ENCODE measurements at places on chromosomes 16 and 17.

DNA sequence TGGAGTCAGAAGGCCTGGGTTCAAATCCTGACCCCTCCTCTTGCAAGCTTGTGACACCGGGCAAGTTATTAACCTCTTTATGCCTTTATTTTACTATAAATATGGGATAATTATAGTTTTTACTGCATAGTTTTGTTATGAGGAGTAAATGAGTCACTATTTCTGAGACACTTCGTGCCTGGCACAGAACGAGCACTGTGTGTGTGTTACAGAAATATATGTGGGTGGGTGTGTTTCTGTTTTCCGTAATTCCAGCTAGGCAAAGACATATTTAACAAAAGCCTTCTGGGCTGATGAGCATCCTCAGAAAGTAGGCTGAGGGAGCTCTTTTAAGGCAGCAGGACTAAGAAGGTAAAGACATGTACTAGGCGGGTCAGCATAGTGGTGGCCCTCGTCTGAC lies 417.9 kb downstream of the MAF start:
- DNase-seq = no peak

GRCh38 chr16:26051063-26051462 lies 359.3 kb downstream of the HS3ST4 start:
- DNase-seq = no peak

DNA sequence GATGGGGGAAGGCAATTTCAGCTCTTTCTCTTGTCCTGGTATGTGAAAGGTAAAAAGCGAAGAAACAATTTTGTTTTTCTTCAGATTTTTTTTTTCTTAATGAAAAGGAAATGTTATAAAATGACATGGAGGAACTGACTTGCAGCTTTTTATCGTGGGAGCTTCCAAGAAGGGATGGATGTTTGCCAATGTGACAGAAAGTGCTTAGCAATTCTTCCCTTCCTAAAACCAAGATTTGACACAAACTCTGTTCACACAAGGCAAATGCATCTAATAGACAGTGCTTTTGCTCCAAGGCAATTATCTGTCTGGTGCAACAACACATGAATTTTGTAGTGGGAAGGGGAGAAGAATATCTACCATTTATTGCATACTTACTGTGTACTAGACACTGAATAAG lies 988.5 kb downstream of the CDH11 start:
- DNase-seq = no peak

DNA sequence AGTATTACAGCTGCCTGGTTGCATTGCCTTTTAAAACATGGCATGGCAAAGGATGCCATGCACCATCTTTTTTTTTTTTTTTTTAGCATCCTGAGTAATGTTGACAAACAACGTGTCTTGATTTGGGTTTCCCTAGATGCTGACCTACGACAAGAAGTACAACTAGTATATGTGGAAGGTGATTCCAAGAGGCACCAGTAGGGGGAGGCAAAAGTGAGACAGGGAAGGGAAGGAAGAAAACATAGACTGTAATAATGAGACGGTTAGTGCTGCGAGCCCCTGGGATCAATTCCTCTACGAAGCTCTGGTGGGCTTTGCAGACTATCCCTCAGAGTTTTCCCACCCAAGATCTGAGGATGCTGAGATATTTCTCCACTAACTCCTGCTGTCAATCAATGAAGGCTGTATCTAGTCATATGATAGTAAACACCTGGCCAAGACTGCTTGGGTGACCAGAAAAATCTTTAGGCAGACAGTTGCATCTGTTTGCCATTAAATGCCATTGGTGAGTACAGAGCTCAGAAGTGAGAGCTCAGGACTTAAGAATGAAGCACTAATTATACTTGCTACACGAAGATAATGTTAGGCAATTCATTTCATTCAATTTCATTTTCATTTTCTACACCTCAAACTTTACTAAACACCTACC lies 458.6 kb upstream of the GOT2 start:
- no peak for DNase-seq

- DNase-seq = no peak
Observed at GRCh38 chr16:4067262-4068001, 48.8 kb downstream of the ADCY9 start.

DNA sequence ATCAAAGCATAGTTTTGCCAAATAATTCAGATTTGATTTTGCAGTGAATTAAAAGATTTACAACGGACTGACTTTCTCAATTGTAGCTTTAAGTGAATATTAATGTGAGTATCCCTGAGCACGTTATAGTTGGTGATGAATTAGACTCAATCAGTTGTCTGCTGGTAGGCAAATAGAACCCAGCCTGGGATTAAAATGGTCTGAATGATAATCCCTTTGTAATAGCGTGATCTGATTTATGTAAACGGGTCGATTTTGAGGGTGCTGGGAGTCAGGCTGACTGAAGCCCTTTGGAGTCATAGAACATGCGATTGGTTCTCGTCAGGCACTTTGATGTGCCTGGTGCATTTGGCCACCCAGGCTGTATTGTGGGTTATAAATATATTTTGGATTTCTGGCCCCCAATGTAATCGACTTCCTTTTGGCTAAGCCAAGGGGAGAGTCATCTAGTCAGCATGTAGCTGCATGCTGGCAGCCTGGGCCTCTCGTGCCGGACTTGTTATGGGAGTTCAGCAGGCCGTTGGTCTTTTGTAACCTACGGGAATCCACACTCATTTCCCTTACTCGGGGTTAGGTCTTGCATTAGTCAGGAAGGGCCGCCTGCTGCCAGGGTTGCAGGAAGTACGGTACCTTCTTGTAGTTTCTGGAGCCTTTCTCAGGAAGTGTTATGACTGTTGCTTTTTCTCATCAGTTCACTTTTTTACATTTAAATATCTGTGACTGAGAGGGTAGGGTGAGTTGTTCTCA lies 5.4 kb downstream of the PGS1 start:
- no peak for DNase-seq

DNA sequence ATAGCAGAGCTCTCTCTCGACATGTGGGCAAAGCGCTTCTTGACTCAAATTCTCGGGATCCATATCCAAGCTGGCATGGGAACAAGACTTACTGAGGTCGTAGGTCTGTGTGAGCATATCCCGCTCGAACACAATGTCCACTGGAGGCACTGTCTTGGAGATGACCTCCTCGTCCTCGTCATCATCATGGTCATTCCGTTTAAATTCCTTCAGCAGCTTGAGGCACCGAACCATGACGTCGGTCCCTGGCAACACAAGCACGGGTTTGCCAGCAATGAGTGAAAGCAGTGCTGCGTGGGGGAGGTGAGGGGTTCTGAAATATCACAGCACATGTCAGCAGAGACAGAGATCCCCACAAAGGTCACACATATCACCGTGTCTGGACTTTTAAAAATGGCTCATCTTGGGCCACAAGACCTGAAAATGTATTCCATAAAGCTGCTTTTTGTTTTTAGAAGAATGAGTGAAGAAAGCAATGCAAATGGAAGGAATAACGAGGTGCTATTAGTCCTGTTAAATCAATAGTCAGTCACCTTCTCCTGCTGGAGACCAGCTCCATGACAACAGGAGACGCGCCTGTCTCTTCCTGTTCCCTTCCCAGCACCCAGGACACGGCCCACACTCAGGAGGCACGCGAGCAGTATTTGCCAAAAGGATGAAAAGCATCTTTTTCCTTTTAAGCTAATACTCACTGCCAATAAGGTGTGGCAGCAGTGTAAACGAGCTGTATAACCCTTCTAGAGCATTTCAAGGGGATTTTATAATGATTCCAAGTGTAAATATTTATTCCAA lies 37.9 kb downstream of the GTF3C1 start:
- DNase-seq = no peak

- DNase-seq = no peak
Observed at GRCh38 chr16:57815987-57816745, 13.9 kb upstream of the KIFC3 start.

DNA sequence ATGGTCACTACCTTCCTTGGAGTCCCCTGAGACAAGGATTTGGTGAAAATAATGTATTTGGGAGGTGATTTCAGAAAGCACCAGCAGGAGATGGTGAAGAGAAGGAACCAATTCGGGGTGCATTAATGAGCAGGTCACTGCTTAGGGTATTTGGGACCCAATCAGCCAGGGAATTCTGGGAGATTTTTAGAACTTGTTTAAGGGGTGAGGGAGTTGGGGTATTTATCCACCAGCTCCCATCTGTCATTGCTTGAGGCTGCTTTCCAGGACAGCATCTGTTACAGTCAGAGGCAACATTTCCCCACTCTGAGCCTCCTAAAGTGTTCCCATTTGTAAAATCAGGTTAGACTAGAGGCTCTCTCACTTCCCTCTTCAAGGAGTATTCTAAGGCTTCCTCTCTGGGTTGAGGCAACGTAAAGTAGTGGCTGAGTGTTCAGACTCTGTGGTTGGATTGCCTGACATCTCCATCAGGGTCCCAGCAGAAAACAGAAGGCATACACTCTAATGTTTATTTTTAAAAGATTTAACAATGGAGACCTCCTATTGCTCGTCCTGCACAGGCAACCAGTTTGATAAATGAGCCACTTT lies 60.9 kb downstream of the CLEC19A start:
- no peak for DNase-seq

DNA sequence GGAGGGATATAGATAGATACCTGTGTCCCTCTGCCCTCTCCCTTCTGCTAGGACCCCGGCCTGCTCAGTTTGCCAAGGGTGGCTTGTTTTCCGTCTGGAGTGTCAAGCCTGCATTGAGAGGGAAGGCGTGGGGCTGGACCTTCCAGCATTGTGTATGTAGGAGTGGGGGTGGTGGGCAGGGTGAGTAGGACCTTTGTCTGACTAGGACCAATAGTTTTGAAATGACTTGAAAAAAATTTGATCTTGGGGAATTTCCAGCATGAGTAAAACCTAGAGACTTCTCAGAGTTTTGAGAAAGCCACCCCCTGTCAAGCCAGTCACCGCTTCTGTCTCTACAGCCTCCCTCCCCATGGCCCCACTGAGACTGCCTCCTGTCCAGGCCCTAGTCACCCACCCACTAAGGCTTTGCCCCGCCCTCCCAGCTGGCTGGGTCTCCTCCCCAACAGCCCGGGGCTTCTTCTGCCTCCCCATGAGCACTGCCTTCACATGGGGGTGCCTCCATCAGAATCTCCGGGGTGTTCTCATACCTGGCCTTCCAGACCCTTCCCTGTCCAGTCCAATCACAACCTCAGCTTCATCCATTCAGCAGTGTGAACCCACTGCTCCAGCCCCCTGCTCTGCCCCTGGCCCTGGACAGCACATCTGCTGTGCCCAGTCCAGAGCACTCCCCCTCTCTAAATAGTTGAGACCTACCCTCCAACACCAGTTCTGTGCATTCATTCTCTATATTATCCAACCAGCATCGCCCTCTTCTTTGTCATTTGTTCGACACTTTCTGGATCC lies 207.0 kb downstream of the MSI2 start:
- no peak for DNase-seq

GRCh38 chr17:69250641-69251040 lies 22.0 kb upstream of the ABCA10 start:
- no peak for DNase-seq

DNA sequence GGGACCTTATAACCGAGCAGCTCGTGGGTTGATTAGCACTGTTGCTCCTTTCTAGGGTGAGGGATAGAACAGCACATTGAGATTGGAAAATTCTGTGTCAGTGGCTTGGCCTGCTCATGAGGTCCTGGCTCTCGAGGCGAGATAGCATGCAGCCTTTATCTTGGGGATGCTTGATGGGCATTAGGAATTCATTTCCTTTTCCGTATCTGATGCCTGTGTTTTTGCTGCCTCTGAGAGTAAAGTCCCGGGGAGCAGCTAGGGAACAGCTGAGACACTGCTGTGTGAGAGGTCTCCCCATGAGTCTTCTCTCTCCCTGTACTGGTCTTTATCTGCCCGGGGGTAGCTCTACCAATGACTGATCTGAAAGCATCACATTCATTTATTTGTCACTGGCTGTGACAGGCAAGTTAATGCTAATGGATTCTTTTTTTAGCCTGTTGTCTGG lies 14.5 kb downstream of the MSI2 start:
- no peak for DNase-seq

GRCh38 chr16:1647856-1648255 lies 30.2 kb upstream of the JPT2 start:
- DNase-seq = no peak

DNA sequence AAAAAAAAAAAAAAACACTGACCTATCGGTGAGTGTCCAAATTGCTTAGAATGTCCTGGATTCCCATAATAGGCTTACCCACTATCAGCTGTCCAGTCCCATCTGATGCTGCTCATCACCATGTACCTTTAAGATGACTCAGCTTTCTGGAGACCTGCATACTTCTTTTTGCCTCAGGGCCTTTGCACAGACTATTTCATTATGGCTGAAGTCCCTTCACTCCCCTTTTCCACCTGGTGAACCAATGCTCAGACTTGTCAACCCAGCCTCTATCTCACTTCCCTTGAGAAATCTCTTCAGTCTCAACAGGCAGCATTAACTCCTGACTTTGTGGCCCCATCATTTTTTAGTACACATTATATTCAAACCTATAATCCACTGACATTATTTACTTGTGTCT lies 29.7 kb upstream of the NUDT7 start:
- DNase-seq = no peak

DNA sequence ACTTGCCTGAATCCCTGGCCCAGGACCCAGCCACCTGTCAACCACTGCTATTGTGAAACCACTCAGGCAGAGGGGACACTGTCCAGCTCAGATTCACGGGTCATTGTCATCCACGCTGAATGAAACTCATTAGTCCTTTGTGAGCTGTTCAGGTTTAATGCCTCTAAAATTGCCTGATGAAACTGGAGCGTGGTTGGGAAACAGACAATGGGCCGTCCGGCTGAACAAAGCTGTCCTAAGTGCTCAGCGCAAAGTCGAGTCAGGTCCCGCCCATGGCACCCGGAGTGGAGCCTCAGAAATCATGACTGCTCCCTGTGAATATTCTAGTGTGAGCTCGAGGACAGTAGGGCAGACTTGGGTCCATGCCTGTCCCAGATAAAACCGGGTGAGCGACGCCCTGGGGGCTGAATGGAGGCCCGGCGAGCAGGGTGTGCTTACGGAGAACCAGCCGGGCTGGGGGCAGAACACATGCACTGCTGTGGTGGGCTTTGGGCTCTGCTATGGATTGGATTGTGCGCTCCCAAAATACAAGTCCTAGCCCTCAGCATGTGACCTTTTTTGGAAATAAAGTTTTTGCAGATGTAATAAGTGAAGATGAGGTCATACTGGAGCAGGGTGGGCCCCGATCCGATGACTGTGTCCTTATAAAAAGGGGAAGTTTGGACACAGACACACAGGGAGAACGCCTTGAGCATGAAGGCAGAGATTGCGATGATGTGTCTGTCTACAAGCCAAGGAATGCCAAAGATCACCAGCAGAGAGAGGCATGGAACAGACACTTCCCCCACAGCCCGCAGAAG lies 12.9 kb upstream of the CMIP start:
- DNase-seq = no peak

- no peak for DNase-seq
Observed at GRCh38 chr17:70028397-70028796, 46.6 kb upstream of the KCNJ16 start.

DNA sequence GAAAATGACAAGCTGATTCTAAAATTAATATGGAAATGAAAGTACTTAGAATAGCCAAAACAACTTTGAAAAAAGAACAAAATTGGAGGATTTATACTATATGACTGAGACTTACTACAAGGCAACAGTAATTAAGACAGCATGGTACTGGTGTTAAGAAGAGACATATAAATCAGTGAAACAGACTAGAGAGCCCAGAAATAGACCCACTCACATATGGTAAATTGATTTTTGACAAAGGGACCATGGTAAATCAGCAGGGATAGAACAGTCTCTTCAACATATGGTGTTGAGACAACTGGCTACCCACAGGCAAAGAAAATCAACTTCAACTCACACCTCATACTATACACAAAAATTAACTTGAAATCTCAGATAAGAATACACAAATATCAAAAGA lies 12.9 kb downstream of the CMC2 start:
- no peak for DNase-seq

- no peak for DNase-seq
Observed at GRCh38 chr16:1832838-1833454, 5.9 kb downstream of the FAHD1 start.

- DNase-seq = no peak
Observed at GRCh38 chr17:64500487-64500859, 3.6 kb upstream of the POLG2 start.
